HT1080 (cell line): ENCODE measurements at places on chromosomes 16 and 17. TPM values are rescaled to one million over a fixed set of nuclear protein-coding genes. Genes with fewer than 3 reads are reported as not detected.
A peak's percentile ranks its signal among the peaks of the same experiment; 100 is the strongest.

CHD9NB gene
- total RNA-seq, result 3.7 and 4.2 TPM in 2 replicates

- peak; percentile 29 for DNase-seq
These were observed 399.1 kb upstream of the CDH5 start for GRCh38 chr16:65967376-65967775.

DNA sequence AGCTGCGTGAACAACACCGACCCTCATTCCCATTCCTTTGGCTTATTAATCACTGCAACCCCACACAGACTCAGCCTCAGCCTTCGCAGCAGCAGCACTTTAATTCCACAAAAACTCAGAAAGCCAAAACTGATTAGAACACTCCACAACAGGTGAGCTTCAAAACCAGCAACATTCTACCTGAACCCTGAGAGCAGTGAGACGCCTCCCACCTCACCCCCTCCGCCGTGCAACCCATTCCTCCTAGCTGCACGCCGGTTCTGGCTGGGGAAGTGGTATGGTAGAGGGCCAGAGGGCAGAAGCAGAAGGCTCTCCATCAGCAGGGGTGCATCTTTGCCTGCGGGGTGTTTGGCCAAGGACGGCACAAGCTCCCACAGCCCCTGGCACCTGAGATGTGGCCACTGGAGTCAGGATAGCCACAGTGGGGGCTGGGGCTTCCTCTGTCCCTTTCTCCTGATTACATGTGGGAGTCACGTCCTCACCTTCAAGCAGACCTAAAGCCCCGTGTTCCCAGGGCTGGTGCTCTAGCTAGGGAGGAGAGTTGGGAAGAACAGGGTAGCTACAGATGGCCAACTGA lies 1.6 kb downstream of the BORCS6 start:
- no peak for DNase-seq

- DNase-seq, result no peak
These were observed 313.4 kb downstream of the CDH11 start for GRCh38 chr16:64808474-64808873.

DNA sequence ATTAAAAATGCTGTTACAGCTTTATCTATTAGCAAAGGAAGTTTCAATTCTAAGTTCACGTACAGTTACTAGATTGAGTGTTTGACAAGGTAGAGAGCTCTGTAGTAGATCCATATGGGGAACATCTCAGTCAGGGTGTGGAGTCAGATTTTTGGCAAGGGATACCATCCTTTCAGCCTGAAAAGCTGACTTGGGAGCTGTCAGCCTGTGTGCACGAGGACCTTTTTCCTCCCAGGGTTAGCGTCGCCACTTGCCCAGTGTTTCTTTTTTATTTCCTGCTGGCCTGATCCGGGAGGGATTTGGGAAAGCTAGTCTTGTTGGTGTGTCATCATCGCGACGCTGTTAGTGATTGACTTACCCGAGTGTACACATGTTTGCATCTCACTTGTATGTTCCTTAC lies 29.5 kb downstream of the WWOX start:
- no peak for DNase-seq

DNA sequence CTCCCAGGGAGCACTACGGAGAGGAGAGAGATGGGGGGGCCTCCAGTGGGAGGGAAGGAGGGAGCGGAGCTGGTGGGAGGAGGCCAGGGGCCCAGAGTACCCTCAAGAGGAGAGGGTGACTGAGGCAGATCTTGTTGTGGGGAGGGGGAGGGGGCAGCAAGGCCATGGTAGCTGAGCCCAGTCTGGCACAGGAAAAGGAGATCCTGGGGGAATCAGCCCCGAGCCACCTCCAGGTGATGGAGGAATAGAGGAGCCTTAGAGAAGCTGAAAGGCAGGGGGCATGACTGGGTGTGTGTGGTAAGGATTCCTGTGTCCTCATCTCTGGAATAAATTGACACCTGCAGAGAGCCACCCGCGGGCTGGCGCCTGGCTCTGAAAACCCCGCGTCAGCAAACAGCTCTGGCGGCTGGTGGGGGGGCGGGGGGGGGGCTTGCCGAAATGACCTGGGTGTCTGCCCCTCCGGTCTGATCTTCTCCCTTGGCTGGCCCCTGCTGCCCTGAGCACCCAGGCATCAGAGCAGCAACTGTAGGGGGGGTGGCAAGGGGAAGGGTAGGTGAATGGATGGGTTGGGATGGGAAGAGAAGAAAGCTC lies 1.3 kb upstream of the NLGN2 start:
- DNase-seq, result no peak

- peak; percentile 96 for DNase-seq
These were observed 28.4 kb upstream of the MED13 start for GRCh38 chr17:62093188-62094155.

DNA sequence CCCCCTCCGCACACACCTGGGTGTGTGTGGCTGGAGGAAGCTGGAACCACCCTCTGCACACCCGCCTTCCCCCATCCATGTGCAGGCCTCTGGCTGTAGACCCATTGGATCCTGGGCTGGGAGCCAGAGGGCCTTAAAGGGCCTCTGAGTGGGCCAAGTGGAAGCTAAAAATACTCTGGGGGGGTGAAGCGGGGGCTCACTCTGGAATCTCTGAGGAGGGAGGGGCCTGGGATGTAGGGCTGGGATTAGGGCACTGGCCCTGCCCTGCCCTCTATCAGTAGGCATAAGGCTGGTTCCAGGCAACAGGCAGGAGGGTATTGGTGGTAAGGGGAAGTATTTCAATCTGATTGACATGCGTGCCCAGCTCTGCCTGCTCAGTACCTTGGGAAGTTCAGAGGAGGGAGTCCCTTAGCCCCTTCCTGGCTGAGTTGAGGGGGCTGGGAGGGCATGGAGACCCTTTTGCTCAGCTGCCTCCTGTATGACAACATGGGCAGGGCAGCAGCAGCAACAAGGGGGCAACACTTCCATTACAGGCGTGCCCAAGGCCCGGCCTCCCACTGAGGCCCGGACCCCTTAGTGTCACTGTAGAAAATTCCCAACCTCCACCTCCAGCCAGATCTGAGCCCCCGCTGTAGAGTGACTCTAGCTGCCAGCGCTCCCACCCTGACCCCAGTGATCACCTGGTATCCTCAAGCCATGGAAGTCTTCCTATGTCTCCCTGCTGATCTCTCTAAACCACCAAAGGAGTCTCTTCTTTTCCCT lies 5.2 kb downstream of the ITGA3 start:
- peak; percentile 86 for DNase-seq

DNA sequence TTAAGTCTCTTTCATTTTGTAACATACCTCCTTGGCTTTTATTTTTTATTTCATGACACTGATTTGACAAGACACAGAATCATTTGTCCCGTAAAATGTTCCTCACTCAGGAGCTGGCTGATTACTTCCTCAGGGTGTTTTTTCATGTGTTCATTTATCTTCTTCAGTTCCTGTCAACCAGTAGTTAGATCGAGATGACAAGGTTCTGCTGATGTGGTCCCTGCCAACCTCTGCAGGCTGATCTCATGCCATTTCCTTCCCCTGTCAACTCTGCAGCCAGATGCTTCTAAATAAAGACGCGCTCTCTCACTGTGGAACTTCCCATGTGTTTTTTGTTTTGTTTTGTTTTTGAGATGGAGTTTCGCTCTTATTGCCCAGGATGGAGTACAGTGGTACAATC lies 8.1 kb upstream of the CXCL16 start:
- DNase-seq, result no peak

DNA sequence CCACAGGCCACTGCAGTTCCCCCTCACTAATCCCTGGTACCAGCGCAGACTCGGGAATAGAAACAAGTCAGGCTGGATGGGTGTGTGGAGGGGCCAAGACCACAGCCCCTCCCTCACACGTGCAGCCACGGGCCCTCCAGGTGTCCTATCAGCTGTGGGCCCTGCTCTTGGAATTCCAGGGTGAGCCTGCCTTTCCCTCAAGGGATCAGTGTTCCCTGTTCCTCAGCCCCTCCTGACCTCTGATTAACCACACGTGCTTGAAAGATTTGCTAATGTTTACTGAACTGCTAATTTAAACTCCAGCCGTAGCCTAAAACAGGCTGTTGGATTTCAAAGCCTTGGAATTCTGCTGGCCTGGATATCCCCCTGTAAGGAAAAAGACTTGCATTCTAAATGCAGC lies 146.4 kb downstream of the SOCS1 start:
- no peak for DNase-seq
